ENCODE measurements at places on chromosomes 12 and 14. TPM values are rescaled to one million over a fixed set of nuclear protein-coding genes. Genes with fewer than 3 reads are reported as not detected.

FIGNL2 gene
- 0.13 TPM for total RNA-seq

DNA sequence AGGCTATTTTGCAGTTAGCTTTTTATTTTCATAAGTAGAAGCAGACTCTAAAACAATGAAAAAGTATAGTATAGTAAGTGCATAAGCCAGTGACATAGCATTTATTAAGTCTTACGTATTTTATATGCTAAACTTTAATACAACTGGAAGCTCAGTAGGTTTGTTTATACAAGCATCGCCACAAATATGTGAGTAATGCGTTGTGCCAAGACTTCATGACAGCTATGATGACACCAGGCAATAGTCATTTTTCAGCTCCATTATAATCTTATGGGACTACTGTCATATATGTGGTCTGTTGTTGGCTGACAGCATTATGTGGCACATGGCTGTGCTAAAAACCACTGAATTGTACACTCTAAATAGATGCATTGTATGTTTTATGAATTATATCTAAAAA, 40.3 kb downstream of the SLC38A2 start:
- no peak overlapping the region for H3K4me3 ChIP-seq
- H3K4me1 ChIP-seq: no peaks in the 10 kb centered on the region
- H3K36me3 ChIP-seq: no peaks in the 10 kb centered on the region
- H3K27ac ChIP-seq: no peak overlapping the region
- DNase-seq: no peak

- no peak overlapping the region for H3K27ac ChIP-seq
- no peak for DNase-seq
- H3K27me3 ChIP-seq: peaks cover 20% of the 10 kb centered on the region
Measured at GRCh38 chr14:74239848-74240793, 872 bp downstream of the VSX2 start.

DNA sequence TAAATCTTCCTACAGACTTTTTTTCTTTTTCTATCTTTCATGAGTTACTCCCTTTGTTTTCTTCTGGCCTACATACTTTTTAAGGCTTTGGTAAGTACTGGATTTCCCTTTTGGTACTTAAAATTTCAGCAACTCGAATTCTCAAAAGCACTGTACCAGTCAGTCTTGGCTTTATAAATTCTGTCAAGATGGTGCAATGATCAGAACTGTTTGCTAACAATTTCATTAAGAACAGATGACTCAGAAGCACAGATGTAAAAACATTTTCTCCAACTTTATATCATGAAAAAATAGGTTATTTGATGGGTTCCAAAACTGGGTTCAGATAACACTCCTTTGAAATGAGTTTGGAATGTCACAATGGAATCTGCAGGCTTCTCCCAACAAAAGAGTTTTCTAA, 1961.8 kb upstream of the FLRT2 start:
- H3K27ac ChIP-seq: no peak overlapping the region
- no peaks in the 10 kb centered on the region for H3K4me1 ChIP-seq
- H3K27me3 ChIP-seq: no peaks in the 10 kb centered on the region
- no peaks in the 10 kb centered on the region for H3K36me3 ChIP-seq
- DNase-seq: no peak

DNA sequence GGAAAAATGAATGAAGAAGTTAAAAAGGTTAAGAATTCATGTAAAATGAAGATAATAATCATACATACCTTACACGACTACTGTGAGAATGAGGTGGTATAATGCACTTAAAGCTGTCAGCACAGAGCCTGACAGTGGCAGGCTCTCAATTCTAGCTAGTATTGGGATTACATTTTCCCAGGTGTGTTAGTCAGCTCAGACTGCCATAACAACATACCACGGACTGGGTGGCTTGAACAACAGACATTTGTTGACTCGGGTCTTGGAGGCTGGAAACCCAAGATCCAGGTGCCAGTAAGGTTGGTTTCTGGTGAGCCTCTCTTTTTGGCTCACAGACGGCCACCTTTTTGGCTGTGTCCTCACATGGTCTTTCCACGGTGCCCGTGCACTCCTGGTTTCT, 167.8 kb downstream of the CHST11 start:
- H3K4me1 ChIP-seq: no peaks in the 10 kb centered on the region
- no peaks in the 10 kb centered on the region for H3K27me3 ChIP-seq
- no peaks in the 10 kb centered on the region for H3K36me3 ChIP-seq
- no peak overlapping the region for H3K4me3 ChIP-seq
- no peak for DNase-seq

KRT77 gene
- total RNA-seq: not detected
